ENCODE measurements at places on chromosomes 3 and 15.

GRCh38 chr3:14716591-14716990 is 41.6 kb downstream of the C3orf20 start:
- no peak for DNase-seq

DNA sequence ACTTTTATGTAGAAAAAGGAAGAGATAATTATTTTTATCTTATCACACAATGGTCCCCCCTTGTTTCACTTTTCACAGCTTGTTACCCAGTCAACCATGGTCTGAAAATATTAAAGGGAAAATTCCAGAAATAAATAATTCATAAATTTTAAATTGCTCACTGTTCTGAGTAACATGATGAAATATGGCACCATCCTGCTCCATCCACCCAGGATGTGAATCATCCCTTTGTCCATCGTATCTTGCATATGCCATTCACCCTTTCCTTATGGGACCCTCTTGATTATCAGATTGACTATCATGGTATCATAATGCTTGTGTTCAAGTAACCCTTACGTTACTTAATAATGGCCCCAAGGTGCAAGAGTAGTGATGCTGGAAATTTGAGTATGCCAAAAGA is 43.7 kb downstream of the ANKRD28 start:
- DNase-seq, result no peak

DNA sequence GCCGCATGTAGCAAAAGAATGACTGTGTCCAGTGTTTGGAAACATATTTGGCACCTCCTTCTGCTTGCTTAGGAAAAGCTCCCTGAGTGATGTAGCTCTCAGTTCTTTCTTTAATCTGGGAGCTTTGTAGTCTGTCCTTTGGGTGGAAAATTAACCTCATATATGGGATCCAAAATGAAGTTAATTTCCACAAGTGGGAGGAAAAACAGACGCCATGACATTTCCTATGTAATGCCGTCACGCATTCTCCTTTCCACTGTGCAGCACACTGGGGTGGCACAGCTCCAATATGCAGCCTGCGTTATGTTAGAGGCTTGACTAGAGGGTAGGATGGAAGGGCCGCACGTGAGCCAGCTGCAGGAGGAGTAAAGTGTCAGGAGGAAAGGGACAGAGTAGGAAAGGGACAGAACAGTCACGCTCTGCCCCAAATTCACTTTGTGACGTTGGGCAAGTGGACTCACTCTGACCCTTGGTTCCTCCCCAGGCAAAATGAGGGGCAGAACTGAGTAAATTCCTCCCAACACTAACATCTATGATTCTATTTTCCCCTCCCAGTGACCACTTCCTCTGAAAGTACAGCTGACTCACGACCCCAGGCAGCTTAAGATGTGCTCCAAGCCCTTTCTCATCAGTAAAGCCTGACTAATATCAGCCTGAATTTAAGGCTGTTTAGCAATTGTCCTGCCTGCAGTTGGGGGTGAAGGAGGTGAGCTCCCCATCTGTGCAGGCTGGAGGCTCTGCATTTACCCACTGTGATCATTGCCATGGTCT is 176.5 kb upstream of the PFN2 start:
- no peak for DNase-seq

DNA sequence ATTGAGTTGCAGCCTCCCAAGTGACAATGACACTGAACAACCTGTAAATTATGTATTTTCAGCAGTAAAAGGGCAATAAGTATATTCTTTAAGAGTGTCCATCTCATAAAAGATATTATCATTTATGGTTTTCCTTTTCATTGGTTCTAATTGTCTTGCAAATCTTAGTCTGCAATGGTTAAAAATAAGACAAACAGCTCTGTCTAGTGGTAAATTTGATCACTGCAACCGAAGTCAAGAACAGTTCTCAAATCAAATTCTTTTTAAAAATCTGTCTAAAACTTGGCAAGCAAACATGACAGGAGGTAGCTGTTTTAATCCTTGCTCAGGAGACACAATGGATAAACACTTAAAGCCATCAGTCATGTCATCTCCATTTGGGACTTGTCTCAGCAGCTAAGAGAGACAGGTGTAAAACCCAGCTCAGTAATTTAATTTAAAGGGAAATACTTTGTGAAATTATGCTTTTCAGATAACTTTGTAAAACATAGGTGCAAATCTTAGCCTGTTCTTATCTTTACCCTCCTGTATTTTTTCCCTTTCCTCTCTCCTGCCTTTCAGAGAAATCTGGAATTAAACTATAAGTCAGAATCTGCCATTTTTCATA is 150.3 kb upstream of the ARHGEF26 start:
- no peak for DNase-seq

- DNase-seq, result no peak
Observed at GRCh38 chr15:66050264-66050663, 181.0 kb downstream of the RAB11A start.

DNA sequence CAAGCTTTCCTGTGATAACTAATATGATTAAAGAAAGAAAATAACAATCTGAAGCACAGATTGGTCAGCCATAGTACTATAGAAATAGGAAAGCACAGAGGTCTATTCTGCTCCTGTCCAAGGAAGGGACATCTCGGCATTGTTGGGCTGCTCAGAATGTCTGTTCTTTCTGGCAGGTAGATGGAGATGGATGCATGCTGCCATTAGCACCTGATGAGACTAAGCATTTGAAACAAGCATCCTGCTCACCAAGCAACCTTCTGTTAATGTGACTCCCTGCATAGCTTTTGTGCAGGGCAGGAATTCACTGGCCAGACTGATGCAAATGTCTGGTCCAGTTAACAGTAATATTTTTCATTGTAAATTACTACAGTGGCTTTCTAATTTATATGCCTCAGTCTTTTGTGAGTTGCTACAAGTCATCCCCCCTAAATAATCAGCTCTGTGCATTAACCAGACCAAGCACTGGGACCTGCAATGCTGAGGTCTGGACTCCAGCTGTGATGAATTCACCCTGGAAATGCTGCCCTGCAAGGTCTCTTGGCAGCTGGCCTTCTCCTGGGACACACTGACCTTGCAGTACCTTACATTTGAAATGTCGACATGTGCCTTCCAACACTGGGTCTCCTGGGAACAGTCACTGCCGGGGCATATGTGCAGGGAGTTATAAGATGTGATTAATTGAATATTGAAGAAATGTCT is 1123.7 kb downstream of the IGSF11 start:
- DNase-seq, result no peak

GRCh38 chr3:103791786-103792515 is 1357.1 kb downstream of the ZPLD1 start:
- no peak for DNase-seq

DNA sequence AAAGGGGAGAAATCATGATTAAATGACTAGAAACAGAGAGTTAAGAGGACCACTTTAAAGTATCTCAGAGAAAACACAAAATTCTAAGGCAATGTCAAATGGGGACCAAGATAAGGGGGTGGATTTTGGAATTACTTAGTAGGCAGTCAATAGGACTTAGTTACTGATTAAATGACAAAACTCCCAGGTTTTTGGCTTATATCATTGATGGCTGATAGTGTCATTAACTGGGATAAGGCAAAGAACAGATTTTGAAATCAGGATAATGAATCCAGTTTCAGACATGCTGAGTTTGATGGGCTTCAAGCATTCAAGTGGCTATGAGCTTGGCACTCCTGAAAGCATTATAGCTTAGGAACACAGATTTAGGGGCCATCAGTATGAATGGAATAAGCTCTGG is 53.9 kb downstream of the TOP2B start:
- no peak for DNase-seq

DNA sequence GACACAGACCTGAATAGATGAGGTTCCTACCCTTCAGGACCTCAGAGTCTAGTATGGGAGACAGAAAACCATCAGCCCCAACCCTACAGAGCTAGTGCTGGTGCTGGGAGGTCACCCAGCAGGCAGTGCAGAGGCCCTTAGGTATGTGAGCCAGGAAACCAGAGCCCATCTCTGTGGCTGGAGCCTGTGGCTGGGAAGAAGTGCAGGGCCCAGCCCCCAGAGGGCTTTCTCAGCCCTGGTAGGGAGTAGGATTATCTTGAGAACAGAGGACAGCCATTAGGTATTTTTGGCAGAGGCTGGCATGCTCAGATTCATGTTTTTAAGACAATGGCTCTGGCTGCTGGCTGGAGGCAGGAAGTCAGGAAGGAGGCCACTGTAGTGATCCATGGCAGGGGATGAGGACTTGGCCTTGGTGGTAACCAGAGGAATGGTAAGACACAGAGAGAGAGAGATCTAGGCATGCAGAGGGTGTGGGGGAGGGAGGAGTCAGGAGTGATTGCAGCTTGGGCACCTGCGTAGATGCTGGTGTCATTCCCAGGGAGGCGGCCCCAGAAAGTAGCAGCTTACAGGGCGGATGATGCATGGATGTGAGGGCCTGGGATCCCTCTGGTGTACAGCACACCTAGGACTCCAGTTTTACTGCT is 220.9 kb upstream of the EIF1B start:
- no peak for DNase-seq

- no peak for DNase-seq
Observed at GRCh38 chr3:11349446-11349845, 77.2 kb downstream of the ATG7 start.

DNA sequence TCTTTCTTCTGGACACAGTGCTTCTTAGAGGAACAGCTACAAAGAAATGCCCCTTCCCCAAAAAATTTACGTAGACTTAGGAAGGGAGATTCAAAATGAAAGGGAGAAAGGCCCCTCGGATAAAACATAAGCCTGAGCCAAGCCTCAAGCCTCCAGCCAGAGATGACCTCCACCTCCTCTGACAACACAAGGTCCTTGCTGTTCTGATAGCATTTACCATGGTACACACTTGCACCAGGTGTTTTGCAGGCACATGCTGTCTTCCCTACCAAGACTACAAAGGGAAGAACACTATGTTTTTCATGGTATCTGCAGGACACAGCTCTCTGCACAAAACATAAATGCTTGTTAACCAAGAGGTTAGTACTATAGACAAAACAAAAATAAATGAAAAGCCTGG is 27.8 kb downstream of the RYK start:
- DNase-seq, result no peak

DNA sequence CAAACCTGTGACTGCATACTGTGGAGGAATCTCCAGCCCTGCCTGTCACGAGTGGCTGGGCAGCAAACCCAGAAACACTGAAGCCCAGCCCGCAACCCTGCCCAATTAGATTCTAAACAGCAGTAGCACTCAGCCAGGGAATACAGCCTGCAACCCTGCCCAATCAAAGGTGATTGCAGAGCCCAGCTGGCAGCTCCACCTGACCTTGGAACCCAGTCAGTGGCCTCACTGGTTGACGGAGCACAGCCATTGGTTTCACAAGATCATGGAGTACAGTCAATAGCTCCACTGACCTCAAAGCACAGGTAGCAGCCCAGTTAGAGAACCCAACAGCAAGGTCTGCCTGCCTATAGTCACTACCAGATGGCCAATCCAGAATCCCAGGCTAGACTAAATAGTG is 35.2 kb upstream of the MYLK start:
- no peak for DNase-seq

DNA sequence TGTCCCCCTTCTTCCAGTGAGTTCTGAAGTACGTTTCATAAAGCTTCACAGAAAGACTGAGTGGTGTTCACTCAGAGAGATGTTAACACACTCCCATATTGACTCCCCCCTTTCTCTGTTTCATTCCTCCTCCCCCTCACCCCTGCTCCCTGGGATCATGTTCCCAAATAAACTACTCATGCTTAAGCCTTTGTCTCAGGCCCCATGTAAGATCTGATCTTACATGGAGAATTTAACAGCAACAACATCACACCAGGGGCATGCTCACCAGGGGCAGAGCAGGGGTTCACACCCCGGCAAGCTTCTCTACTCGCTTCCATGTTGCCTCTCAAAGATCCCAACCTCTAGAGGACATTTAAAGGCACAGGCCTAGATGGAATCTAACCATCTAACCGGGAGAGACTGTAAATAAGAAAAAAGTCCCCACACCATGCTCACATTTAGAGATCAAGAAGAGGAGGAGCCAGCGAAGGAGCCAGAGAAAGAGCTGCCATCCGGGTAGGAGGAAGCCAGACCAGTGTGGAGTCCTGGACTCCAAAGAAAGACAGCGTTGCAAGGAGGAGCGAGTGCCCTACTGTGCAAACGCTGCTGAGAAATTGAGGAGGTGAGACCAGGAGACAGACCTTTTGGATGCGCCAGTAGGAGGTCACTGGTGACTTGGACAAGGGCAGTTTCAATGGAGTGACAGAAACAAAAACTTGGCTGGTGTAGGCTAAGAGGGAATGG is 21.4 kb upstream of the SRP14 start:
- no peak for DNase-seq

DNA sequence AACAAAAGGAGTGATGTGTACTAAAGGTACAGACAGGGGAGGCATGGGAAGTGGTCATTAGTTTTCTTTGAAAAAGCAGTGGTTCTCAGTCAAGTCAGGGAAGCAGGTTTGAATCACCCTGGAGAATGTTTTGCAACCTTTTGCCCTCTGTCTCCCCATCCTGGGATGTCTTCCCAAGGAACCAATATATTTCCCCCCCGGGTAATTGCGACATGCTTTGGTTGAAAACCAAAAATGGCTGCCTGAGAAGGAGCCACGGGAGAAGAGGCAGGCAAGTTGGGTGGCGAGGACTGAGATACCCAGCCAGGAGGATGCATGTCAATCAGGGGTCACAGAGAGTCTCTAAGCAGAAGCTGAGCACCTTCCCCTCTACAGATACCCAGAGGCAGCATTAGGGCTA is 20.2 kb upstream of the PPP1R2 start:
- DNase-seq, result no peak

- no peak for DNase-seq
Observed at GRCh38 chr3:70890020-70890394, 577.6 kb upstream of the MDFIC2 start.

- DNase-seq, result no peak
Observed at GRCh38 chr3:101279765-101280385, 40.5 kb downstream of the IMPG2 start.

- DNase-seq, result no peak
Observed at GRCh38 chr3:33658621-33658990, 59.4 kb downstream of the CLASP2 start.

GRCh38 chr15:72197041-72197459 is 537 bp downstream of the GRAMD2A start:
- DNase-seq, result no peak

DNA sequence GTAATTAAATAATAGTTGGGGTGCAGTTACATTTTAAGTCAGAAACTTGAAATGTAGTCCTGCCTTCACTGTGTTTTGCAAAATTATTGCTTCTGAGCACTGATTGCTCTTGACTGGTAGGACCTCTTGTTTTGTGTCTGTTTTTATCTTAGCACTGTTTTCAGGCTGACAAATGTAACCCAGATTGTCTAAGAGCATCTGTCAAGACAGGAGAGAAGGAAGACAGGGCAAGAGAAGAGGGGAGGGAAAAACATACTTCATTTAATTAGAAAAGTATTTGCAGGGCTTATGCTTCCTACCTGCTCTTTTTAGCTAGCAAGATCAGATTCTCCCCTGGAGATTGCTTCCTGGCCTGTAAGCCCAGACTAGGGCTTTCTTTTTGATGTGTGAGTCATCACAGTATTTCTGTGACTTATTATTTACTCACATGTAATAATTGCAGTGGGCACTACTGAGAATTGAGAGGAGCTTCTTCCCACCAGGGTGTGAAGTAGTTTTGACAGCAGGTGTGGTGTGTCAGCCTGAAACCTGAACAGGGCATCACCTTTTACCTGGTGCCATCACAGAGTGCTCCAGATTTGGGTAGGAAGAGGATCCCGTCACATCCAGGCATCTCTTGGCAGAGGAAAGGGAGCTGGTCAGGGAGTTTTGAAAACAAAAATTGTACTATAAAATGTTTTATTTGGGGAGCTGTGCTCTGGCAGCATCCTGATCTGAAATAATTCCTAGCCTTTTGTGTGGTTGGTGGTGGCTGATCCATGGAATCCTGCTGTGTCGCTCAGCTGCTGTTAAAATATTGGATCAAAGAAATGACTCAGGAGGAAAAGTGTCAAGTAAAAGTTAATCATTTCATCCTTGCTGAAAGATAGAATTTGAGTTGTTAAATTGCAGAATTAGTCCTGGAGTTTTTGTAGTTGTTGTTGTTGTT is 98.2 kb downstream of the TMEM108 start:
- no peak for DNase-seq

- DNase-seq, result no peak
Observed at GRCh38 chr3:140950144-140950543, 8.5 kb downstream of the SLC25A36 start.

All from DMS 273 treated with DMSO at 0.1 percent for 48 hours (cell line).